PC-3 (cell line): ENCODE measurements at places on chromosomes 5 and 9. TPM values are rescaled to one million over a fixed set of nuclear protein-coding genes. Genes with fewer than 3 reads are reported as not detected.
A peak's percentile ranks its signal among the peaks of the same experiment; 100 is the strongest.

GRCh38 chr9:87063871-87064270, 116.6 kb upstream of the GAS1 start:
- no peaks in the 10 kb centered on the region for H3K36me3 ChIP-seq
- no peaks in the 10 kb centered on the region for H3K4me1 ChIP-seq
- H3K27ac ChIP-seq = no peak overlapping the region
- no peak overlapping the region for H3K4me3 ChIP-seq

DNA sequence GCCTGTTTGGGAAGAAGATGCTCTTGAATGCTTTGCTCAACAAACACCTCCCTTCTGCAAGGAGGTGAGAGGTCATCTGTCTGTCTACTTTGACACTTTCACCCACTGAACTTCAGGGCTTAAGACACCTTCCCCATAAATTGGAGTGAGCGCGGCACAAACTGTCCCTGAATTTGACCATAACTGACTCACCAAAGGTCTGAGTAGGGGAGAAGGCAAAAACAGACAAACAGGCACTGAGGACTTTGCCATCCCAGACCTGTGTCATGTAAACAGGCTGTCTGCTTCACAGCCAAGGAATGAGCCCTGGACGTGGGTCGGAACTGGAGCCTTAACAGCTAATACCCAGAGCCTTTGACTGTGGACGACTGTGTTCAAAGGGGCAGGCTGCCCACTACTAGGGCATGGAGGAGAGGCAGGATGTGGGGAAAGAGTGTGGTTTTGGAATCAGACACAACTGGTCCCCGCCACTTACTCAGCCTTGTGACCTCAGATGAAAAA, 320.9 kb upstream of the KLF4 start:
- peak; percentile 29 for DNase-seq
- no peak overlapping the region for H3K4me3 ChIP-seq
- H3K27ac ChIP-seq = peak overlapping the region; percentile 16; the same call in 1 of the 2 replicates
- no peaks in the 10 kb centered on the region for H3K27me3 ChIP-seq

GRCh38 chr9:7119612-7120011, 361.8 kb downstream of the KDM4C start:
- DNase-seq = no peak
- H3K27ac ChIP-seq = no peak overlapping the region
- H3K36me3 ChIP-seq = no peaks in the 10 kb centered on the region
- H3K4me3 ChIP-seq = no peak overlapping the region
- H3K4me1 ChIP-seq = peaks cover 8% of the 10 kb centered on the region

Gene CTXN3
- not detected in 2 replicates for total RNA-seq

DNA sequence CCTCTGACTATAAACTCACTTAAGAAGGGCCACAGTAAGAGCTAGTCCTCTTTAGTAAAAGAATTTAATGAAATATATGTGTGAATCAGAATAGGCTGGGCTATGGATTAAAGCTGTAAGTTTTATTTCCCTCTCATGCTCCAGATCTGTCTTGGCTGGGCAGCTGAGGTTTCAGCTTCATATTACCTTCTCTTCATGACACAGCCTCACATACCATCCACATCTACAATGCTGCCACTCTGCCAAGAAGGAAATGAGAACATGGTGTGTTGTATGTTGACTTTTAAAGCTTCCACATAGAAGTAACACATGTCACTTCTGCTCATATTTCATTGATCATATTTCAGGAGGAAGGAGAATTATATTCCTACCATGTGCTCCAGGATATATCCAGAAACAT, 776.0 kb upstream of the ACO1 start:
- no peaks in the 10 kb centered on the region for H3K36me3 ChIP-seq
- no peak overlapping the region for H3K4me3 ChIP-seq
- DNase-seq = peak; percentile 12
- no peak overlapping the region for H3K27ac ChIP-seq

Gene RNF224
- 1.2 and 1.7 TPM in 2 replicates for total RNA-seq

GRCh38 chr5:407051-407450, 35.9 kb upstream of the EXOC3 start:
- no peak overlapping the region for H3K27ac ChIP-seq
- no peaks in the 10 kb centered on the region for H3K36me3 ChIP-seq
- no peak overlapping the region for H3K4me3 ChIP-seq
- H3K27me3 ChIP-seq = no peaks in the 10 kb centered on the region
- DNase-seq = peak; percentile 63

Gene PCDHA4
- 1.5 and 1.6 TPM in 2 replicates for total RNA-seq

DNA sequence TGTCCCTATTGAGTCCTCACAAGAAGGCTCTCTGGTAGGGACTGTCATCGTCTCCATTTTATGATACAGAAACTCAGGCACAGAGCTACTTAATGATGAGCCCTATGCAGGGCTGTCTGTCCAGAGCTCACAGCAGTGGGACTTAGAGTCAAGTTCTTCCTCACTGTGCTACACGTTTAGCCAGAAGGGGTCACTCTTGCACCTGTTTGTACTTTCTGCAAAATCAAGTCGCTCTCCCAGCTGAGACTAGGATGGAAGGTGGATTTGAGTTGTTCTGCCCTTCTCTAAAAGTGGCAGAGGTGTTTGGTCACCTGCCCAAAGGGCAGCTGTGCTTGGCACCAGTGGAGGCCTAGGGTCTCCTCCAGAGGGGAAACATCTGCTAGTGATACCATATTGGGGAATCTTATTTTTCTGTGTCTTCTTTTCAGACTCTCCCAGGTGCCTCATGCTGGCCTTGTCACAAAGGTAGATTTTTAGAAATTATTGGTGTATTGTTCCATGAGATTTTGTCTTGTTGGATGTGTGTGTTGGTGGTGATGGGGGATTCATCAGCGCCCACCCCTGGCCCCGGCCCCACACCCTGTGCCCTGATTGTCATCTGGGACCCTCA, 104.2 kb downstream of the PPARGC1B start:
- no peak overlapping the region for H3K4me3 ChIP-seq
- H3K27me3 ChIP-seq = no peaks in the 10 kb centered on the region
- no peak overlapping the region for H3K27ac ChIP-seq

DNA sequence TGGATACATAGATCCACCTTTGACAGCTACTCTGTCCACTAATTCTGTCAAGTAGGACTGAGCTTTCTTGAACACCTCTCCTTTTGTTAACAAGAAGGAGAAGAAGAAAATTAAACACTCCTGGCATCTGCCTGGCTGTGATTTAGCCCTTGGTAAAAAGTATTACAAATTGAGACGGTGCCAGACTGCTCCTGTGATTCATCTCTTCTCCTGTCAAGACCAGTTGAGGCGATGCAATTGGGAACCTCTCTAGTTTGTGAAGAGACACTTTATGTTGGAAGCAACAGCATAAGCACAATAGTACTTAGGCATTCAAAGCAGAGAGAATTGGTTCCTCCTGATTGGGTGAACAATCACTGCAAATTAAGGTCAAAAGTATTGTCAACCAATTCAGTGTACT, 72.7 kb downstream of the GHR start:
- no peak overlapping the region for H3K4me3 ChIP-seq
- H3K36me3 ChIP-seq = no peaks in the 10 kb centered on the region

GRCh38 chr5:146337264-146337904, 1.3 kb upstream of the POU4F3 start:
- no peak for DNase-seq
- no peak overlapping the region for H3K4me3 ChIP-seq
- H3K4me1 ChIP-seq = no peaks in the 10 kb centered on the region
- no peak overlapping the region for H3K27ac ChIP-seq
- H3K27me3 ChIP-seq = peaks cover 75% of the 10 kb centered on the region

Gene ZNF367
- total RNA-seq = 10.8 and 14.0 TPM in 2 replicates

Gene SLC9A3
- total RNA-seq = 4.7 and 4.9 TPM in 2 replicates

DNA sequence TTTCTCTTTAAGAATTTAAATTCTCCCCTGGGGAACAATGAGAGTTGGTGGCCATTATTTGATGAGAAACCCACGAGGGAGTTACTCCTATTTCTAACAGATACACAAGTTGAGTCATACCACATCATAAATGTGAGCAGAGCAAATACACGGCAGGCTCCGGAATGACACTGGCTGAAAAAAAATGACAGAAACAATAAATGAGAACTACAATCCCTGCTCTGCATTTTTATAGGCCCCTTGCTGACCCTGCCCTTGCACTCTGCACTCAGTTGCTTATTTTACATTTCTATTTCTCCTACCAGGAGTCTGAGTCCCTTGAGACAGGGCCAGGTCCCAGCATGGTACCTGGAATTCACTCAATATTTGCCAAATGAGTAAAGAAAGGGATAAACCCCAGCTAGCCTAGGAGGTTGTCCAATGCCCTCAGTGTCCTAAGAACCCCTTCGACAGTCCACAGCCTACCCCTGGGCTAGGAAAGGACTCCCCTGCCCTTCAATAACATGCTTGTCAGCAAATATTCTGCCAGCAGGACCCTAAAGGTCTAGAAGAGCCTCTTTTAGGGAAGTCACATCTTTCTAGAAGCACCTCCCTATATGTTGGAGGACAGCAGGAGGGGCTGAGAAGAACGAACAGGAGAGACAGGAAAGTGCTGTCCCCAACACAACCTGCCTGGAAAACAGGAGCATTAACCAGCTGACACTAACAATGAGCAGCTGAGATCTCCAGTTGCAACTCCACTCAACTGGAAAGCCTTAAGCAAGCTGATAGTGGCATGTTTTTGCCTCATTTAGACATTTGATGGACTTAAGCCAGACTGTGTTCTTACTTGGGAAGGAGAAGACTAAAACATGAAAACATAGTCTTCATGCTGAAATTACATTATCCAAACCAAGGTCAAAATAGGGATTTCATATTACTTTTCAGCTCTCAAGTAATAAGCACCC, 191.2 kb downstream of the ACTL7B start:
- H3K4me1 ChIP-seq = peaks cover 14% of the 10 kb centered on the region
- H3K36me3 ChIP-seq = no peaks in the 10 kb centered on the region
- no peak overlapping the region for H3K4me3 ChIP-seq
- H3K27ac ChIP-seq = peak overlapping the region; percentile 52
- H3K27me3 ChIP-seq = no peaks in the 10 kb centered on the region

Gene WDR31
- total RNA-seq = 1.7 TPM in 2 replicates

DNA sequence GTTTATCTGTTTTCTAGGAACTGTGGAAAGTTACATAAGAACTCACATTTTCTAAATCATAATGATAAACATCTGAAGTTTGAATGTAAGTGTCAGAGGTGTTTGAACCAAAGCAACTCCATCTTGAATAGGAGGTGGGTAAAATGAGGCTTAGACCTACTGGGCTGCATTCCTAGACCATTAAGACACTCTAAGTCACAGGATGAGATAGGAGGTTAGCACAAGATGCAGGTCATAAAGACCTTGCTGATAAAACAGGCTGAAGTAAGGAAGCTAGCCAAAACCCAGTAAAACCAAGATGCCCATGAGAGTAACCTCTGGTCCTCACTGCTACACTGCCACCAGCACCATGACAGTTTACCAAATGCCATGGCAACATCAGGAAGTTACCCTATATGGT, 297.7 kb upstream of the POU5F2 start:
- no peak overlapping the region for H3K27ac ChIP-seq
- no peaks in the 10 kb centered on the region for H3K4me1 ChIP-seq
- no peaks in the 10 kb centered on the region for H3K36me3 ChIP-seq
- no peak overlapping the region for H3K4me3 ChIP-seq

Gene FCN2
- not detected in 2 replicates for total RNA-seq

DNA sequence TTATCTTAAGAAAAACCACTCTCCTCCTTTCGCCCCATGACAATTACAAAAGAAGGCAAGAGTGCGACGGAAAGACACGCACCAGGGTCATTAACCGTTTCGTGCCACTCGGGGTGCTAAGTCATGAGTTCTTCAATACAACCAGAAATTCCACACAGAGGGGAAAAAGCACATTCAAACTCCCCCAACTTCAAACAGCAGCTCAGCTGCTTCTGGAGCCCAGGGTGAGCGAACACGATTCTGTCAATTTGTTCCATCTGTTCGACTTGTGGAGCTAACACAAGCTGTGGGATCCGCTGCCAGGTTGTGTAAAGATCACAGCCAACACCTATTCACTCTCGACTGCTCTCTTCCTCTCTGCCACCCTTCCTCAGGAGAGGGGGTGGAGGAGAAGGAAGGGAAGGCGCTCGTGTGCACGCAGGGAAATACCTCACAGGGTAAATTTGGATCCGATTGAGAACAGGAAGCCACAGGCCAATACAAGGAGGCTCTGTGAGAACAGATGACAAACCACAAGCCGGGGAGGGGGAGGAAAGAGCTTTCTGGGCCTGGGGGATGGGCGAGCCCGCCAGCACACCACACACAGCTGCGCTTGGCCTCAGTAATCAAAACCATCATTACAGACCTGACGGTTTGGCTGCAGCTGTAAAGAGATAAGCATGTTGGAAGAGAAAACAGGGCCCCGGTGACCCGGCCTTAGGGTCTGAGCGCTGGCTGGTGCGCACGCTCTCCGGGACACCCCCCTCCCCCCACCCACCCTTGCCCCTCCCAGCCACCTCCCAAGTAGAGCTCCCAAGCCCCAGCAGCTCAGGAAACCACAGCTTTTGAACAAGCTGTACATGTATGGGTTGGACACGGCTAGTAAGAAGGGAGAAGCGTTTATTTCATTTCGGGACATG, 54.3 kb downstream of the PTCH1 start:
- H3K4me3 ChIP-seq = no peak overlapping the region
- no peaks in the 10 kb centered on the region for H3K36me3 ChIP-seq
- no peak overlapping the region for H3K27ac ChIP-seq
- H3K4me1 ChIP-seq = no peaks in the 10 kb centered on the region
- H3K27me3 ChIP-seq = no peaks in the 10 kb centered on the region
- DNase-seq = no peak

DNA sequence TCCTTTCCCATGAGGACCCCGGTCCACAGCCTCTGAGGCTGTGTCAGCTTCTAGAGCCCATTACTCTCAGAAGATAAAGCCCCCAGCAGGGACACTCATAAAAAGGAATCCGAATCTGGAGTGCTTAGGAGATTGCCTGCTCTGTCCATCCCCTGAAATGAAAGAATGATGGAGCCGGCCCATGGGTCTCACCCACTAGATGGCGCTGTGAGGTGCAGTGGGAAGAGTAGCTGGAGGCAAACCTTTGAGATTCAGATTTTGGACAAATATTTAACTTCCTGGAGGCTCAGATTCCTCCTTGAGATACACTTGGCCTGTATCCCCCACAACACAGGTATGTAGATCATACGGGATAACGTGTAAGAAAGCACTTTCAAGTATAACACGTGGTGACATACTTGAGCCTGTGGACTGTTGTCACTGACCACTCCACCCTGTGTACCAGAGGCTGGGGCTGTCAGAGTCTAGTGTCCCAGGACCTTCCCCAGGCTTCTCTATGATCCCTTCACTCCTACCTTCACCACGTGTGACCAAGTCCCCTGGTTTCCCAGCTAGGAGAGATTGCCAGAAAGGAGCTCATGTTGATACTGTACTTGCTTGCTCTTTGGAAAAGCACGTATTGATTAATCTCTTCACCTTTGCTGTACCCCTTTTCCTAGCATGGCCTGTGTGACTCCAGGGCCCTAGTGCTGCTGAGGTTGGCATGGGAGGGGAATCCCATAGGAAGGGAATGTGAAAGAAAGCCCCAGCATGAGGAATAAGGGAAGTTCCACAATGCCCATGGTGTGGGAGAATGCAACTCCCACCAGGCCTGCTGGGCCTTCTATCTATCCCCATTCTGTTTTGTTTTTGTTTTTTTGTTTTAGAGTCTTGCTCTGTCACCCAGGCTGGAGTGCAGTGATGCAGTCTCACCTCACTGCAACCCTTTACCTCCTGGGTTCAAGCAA, 32.1 kb downstream of the TRMO start:
- DNase-seq = peak; percentile 41
- H3K27me3 ChIP-seq = no peaks in the 10 kb centered on the region
- no peaks in the 10 kb centered on the region for H3K4me1 ChIP-seq
- no peaks in the 10 kb centered on the region for H3K36me3 ChIP-seq
- H3K27ac ChIP-seq = no peak overlapping the region

Gene LHX3
- total RNA-seq = not detected in 2 replicates
